ENCODE measurements at places on chromosomes 4 and X. TPM values are rescaled to one million over a fixed set of nuclear protein-coding genes. Genes with fewer than 3 reads are reported as not detected.

The DCAF12L2 gene
- not detected for total RNA-seq

The SMIM14 gene
- total RNA-seq, result 55.4 TPM

The BEX1 gene
- total RNA-seq, result 0.65 TPM

The PCYT1B gene
- total RNA-seq, result 0.94 TPM

The USP17L18 gene
- not detected for total RNA-seq

The CHST7 gene
- 7.3 TPM for total RNA-seq

The LAS1L gene
- 19.6 TPM for total RNA-seq

Measured in left lung (tissue), 14 donors.